ENCODE measurements at places on chromosomes 1 and 21. TPM values are rescaled to one million over a fixed set of nuclear protein-coding genes. Genes with fewer than 3 reads are reported as not detected.

Gene TNNT2
- total RNA-seq: 1.3 TPM

Gene APCS
- total RNA-seq: not detected

Gene SPRR2F
- not detected for total RNA-seq

Gene LAD1
- 186 TPM for total RNA-seq

Measured in tracheal epithelial cell (primary cell).